ENCODE measurements at places on chromosomes 1 and 21.

GRCh38 chr1:101474039-101474665, 237.3 kb downstream of the S1PR1 start:
- peak; percentile 4 for DNase-seq

DNA sequence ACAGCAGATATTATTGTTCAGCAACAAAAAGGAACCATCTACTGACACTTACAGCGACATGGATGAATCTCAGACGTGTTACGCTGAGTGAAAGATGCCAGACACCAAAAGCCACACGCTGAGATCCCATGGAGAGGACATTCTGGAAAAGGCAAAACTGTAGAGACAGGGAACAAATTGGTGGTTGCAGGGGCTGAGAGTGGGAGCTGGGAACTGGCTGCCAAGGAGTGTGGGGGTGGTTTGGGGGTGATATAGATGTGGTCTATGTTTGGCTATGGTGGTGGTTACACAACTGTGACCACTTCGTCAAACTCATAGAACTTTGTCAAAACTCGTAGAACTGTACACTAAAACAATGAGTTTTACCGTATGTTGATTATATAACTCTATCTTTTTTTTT, 57.7 kb downstream of the RIPK4 start:
- no peak for DNase-seq

DNA sequence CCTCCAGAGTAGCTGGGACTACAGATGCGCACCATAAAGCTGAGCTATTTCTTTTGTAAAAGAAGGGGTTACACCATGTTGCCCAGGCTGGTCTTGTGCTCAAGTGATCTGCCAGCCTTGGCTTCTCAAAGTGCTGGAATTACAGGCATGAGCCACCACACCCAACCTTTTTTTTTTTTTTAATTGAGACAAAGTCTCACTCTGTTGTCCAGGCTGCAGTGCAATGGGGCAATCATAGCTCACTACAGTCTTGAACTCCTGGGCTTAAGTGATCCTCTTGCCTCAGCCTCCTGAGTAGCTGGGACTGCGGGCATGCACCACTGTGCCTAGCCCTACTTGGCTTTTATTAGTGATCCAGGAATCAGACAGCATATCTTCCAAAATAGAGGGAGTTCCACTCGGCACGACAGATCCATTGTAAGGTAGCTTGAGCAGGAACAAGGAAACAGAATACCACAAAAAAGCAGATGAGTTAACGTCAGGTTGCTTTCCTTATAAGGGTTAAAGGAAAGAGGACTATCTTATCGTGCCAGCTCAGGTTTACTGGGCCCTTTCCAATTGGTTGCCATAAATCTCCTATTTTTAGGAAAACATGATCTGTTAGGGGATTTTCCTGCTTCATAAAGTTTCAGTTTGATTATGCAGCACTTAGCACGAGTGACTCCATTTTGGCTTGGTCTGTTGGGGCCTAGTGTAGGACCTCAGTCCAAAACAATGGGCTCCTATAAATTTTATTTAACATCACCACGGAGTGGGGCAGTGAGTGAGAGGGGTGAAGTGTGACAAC, 45.2 kb downstream of the NENF start:
- no peak for DNase-seq

DNA sequence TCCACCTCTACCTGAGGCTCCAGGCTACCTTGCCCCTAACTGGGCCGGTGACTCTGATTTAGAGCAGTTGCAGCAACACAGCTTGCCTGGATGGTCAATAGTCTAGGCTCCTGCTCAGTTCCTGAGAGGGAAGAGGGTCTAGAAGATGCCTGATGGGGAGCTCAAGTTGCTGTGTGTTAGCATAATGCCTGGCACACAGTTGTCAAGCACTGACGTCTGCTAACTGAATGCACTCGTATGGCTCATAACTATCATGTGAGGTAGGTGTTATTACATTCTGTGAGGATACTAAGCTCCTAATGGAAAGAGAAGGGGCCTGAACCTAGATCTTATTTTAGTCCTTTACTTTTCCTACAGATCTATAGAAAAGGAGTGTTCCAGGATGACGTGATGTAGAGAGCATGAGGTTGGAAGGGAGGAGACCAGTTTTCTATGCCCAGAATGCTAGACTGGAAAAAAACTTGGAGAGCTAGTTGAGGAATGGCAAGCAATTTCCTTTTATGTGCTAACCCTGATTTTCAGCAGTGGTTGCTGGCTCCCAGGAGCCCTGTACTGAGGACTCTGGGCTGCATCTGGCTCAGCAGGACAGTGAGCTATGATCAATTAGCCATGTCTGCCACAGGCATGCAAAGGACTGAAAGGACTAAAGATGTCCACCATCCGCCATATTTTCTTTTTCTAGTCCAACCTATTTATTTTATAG, 30.0 kb downstream of the FAM78B start:
- DNase-seq = no peak

DNA sequence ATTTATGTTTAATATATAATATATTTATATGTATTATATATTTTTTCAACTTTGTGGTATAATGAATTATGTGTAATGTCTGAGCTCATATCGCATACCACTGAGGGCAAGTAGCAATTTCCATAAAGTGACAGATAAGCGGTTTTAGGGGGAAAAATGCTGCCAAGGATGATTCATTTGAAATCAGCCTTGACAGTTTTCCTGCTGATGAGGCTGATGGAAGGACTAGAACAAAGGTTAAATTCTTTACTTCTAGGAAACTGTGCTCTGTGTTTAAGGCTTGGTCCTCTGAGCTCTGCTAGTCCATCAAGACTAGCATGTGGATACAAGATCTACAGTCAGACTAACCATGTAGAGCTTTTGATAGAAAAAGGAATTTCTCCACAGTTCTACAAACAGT, 19.3 kb upstream of the DDAH1 start:
- DNase-seq = no peak

- no peak for DNase-seq
Observed at GRCh38 chr1:21511579-21512522, 2.6 kb downstream of the ALPL start.

DNA sequence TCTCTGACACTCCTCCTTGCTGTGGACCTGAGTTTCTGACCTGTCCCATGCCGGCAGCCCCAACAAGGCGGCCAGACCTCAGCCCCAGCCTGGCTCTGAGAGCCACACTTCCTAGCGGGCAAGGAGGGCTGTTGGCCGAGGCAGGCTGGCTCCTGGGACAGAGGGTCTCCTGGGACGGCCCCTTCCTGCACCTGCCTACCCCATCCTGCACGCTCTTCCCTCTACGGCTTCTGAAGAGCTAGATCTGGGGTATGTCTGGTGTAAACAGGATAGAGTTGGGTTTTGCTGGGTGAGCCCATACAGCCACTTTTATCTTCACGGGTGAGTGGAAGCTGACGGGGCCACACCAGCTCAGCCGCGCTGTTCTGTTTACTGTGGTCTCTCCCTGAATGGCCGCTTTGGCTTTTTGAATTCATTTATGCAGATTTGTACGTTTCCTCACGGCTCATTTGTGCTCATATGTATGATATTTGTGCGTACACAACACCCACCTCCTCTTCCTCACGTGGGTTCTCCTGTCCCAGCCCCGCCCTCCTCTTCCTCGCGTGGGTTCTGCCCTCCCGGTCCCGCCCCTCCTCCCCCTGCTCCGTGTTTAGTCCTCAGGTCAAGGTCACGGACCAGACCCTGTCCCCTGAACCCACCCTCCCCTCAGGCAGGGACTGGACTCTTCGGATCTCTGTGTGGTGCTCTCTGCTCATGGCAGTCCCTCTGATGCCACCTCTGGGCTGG, 34.7 kb upstream of the POFUT2 start:
- no peak for DNase-seq

DNA sequence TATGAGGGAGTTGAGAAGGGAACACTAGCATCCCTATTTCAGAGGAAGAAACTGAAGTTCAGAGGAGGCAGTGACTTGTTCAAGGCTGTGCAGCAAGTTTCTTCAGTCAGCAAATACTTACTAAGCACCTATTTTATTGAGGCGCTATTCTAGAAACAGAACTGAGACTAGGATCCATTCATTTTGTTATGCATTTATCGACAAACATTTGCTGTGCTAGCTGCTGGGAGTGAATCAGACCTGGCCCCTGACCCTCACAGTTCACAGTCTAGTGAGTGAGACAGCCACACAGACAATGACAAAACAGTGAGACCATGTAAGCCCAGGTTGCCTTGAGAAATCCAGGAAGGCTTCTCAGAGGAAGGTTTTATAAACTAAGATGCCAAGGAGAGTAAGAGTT, 28.2 kb downstream of the TRIM62 start:
- DNase-seq = no peak

DNA sequence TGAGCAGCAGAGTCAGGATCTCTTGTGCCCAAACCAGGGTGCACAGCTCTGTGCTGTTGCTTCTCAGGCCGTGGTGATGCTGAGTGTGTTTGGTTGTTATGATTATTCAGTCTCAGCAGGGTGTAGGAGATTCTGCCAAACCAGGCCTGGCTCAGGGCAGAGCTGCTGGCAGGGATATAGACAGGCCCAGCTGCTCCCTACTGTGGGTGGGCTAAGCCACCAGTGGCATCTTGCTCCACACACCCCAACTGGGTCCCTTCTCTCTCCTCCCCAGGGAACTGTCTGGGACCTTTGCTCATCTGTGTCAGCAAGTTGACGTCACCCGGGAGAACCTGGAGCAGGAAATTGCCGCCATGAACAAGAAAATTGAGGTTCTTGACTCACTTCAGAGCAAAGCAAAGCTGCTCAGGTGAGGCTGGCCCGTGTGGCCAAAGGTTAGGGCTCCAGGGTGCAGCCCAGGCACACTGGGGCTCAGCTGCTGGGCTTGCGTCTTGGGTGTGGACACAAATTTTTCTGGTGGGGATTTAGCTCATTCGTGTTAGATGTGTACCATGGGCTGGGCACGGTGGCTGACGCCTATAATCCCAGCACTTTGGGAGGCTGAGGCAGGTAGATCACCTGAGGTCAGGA, 9.9 kb upstream of the MIIP start:
- DNase-seq = no peak

GRCh38 chr21:36436829-36437744, 42.8 kb downstream of the CLDN14 start:
- DNase-seq = peak; percentile 91

DNA sequence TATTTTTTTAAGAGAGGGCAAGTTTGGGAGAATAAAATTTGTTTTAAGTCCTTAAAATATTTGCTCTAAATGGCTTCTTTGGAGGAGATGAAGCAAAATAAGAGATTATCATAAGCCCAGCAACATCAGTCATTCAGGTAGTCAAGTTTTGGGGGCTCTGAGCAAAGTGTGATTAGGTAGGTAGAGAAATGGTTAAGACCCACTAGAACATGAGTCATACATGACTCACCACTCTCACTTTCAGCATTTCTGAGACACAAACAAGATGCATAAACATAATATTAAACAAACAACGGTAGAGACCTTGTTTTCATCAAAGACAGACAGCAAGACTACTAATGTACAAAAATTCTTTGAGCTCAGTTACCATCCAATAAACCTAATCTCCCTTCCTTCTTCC, 272.2 kb downstream of the LMO4 start:
- DNase-seq = no peak

- DNase-seq = no peak
Observed at GRCh38 chr1:114173680-114174079, 20.0 kb upstream of the SYT6 start.
